Stimulated activated naive CD4-positive, alpha-beta T cell (primary cell): ENCODE measurements at places on chromosomes 6 and 20.

DNA sequence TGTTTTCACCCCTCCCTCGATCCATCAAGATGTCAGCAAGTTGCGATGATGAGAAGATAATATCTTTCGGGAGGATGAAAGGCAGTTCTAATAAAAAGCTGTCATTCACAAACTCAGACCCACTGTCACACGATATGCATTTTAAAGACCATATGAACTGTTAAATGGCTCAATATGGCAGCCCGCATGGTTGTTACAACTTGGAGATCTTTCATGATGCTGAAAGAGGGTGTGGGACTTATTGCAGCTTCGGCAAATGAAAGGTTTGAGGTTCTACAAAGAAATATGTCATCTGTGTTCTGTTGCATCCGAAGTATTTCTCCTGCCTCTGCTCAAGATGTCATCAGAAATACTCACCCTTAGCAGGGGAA lies 128.5 kb downstream of the CDH4 start:
- DNase-seq = no peak

GRCh38 chr20:52150440-52151258 lies 40.9 kb downstream of the ZFP64 start:
- DNase-seq = no peak

DNA sequence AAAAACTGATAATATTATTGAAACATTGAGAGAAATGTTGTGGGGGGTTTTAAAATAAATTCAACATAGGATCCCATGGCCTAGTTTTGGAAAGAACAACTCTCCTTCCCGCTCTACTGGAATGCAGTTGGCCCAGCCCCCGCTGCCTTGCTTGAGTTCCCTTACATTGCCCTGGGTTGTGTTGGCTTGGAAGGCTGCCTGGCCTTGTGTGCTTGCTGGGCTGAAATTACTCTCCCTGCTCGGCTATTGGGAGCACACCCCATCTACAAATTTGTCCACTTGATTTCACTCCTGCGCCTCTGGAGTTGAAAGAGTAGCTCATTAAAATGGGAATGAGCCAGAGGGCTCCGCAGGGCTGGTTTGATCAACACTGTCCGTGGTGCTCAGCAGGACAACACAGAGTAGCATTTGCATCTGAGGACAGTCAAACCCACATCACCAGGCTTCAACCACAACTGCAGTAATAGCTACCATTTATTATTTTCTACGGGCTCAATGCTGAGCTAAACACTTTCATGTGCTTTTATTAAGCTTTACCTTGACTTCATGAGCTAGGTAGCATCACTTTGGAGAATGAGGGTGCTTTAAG lies 35.2 kb downstream of the DOK5 start:
- no peak for DNase-seq

GRCh38 chr6:67629258-67629657 lies 1005.8 kb upstream of the ADGRB3 start:
- no peak for DNase-seq

- DNase-seq = no peak
Observed at GRCh38 chr20:62291251-62292066, 11.3 kb upstream of the ADRM1 start.

DNA sequence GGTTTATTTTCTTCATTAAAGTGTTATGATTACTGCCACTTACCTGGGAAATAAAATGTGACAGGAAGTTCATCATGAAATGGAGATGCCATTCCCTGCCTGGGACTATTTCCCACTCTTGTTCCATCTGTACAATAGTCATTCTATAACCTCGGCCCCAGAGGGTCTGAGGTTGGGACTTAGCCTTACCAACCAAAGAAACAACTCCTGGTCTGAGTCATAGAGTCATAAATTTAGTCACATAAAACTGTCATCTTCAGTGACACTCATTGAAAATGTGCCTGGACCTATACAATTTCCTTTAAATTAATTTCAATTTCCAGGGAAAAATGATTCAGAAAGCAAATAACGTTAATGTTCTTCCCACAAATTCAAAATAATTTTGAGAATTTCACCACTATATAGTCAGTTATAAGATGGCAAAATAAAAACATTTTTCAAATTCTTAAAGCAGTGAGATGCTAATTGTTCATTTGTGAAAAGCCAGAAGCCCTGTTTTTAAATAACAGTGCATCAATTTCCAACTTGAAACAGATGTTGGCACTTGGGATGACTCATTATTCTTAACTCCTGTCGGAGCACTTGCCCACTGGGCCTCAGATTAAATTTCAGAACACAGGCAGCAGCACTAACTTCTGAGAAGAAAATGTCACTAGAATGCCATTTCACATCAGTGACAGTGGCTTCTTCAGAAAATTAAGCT lies 201.2 kb upstream of the SMLR1 start:
- DNase-seq = no peak
